ENCODE measurements at places on chromosomes 7 and 10.

DNA sequence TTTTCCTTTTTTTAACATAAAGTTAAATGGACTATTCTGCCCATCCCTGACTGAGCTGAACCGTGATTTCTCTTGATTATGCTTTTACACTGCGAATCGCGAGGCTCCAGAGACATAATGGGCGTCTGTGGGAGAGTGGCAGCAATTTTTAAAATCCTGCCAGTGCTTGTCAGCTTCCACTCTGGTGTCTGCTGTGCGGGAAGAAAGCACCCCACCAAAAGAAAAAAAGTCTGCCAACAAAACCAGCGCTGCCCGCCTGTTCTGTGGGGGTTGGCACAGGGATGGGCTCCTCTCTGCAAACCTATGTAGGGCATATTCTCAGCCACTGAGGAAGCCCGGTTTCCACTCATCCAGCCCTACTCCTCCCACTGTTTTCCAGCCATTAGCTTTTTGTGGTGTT, 592.3 kb upstream of the GALNT17 start:
- no peak for DNase-seq

- no peak for DNase-seq
These were observed 41.0 kb upstream of the CHST15 start for GRCh38 chr10:124134251-124134893.

GRCh38 chr7:44489955-44490350, 505 bp downstream of the NUDCD3 start:
- DNase-seq = no peak

DNA sequence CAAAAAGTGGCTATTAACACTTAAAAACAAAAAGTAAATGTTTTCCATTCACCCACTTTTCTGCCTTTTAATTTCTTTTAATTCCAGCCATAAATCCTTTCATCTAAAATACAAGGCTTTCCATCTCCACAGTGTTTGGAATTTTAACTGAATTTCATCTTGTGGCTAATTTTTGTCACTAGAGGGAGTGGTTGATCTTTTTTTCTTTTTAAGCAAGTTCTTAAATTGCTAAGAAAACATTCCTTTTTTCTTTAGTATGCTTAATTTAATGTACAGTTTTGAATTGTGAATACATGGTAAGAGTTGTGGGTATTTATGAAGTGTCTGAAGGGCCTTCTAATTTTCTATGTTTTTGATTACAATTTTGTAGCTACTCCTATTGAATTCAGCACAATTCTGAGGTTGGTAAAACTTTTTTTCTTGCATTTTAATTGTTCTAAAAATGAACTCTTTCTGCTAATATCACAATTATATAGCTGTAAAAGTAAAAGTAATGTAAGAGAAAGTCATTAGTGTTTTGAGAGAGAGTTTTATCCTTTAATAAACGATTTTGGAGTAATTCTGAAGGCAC, 54.9 kb upstream of the ANK3 start:
- DNase-seq = no peak

- no peak for DNase-seq
These were observed 103.2 kb downstream of the DYNC1I1 start for GRCh38 chr7:95875519-95875918.

GRCh38 chr7:102935450-102936115, 22.8 kb downstream of the LRRC17 start:
- DNase-seq = no peak

DNA sequence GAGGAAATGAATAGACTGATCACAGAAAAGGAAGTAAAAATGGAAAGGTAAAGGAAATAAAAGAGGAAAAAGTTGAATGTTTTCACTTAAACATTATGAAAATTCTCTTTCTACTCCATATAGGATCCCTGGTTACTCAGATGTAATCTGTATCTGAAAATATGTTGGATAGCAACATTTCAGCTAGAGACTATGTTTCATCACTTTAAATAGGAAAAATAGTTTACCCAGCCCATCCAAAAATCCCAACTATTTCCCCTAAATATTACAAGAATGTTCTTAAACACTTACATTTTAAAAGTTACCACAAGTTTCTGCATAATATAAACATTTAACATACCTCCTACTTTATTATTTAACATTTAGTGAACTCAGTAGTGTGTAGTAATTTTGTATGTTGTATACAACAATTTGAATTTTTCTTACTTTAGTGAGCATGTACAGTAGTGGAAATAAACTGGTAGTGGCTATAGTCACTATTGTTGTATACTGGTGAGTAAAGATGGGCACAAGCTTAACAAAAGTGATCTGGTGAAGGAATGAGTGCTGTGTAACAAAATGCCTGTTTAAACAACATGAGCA, 27.1 kb downstream of the SLF2 start:
- DNase-seq = no peak

DNA sequence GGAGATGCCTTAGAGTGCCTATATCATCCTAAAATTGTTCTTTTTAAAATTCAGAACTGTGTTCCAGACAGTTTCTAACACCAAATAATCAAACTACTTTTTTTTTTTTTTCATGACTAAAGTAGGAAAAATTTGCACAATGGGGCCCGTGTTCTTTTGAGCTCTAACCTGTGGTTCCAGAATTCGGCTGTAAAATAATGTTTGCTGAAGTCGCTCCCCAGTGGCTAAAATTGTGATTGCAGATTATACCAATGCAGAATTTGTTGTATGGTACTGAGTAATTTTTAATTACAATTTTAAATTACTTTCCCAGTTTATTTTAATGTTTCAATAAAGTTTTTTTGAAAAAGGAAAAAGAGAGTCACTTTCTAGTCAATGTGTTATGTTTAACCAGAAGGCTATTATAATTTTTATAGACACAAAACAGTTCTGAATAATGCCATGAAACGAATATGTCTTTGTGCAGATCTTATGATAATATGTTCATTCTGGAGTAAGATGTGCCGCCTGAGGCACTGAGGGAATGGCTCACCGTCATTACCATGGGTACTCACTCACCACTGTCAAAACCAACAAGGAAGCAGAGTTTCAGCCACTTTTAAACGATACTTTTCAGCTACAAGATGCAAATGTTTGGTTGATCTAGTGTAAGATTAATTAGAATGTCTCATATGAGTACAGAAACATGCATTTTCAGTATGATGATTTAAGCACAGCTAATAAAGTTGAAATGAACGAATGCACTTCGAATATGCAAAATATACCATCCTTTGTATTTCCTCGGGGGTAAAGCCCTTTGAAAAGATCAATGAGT, 173.6 kb downstream of the PRKCQ start:
- no peak for DNase-seq

GRCh38 chr10:125012851-125013528, 71.1 kb downstream of the ZRANB1 start:
- no peak for DNase-seq

GRCh38 chr10:65204999-65205398, 1683.8 kb downstream of the REEP3 start:
- no peak for DNase-seq

GRCh38 chr7:159042581-159043101, 102.0 kb downstream of the VIPR2 start:
- no peak for DNase-seq

DNA sequence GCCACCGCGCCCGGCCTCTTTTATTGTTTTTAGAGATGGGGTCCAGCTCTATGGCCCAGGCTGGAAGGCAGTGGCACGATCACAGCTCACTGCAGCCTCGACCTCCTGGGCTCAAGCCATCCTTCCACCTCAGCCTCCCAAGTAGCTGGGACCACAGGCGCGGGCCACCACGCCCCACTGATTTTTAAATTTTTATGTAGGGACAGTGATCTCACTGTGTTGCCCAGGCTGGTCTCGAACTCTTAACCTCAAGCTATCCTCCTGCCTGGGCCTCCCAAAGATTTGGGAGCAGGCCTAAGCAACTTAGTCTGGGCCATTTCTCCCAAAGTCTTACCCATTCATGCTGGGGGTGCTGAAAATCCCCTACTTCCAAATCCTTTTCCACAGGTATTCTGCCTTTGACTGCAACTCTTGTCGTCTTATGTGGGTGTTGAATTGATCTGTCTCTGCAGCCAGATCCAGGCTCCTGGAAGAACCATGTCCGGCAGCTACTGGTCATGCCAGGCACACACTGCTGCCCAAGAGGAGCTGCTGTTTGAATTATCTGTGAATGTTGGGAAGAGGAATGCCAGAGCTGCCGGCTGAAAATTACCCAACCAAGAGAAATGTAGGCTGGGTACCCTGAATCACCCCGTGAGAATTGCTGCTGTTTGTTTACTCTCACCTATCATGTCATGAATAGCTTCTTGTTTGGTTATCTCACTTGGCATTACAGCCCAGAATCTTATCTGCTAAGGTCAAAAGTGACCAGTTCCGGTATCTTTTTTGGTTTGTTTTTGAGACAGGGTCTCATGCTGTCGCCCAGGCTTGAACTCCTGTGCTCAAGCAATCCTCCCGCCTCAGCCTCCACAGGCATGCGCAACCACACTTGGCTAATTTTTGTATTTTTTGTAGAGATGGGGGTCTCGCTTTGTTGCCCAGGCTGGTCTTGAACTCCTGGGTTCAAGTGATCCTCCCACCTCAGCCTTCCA, 1.1 kb downstream of the ZDHHC4 start:
- no peak for DNase-seq

GRCh38 chr7:51080622-51081269, 235.9 kb downstream of the COBL start:
- DNase-seq = peak; percentile 42

- DNase-seq = no peak
These were observed 57.1 kb upstream of the KCTD7 start for GRCh38 chr7:66571568-66571967.

- no peak for DNase-seq
These were observed 923.0 kb upstream of the CELF2 start for GRCh38 chr10:10094691-10095090.

DNA sequence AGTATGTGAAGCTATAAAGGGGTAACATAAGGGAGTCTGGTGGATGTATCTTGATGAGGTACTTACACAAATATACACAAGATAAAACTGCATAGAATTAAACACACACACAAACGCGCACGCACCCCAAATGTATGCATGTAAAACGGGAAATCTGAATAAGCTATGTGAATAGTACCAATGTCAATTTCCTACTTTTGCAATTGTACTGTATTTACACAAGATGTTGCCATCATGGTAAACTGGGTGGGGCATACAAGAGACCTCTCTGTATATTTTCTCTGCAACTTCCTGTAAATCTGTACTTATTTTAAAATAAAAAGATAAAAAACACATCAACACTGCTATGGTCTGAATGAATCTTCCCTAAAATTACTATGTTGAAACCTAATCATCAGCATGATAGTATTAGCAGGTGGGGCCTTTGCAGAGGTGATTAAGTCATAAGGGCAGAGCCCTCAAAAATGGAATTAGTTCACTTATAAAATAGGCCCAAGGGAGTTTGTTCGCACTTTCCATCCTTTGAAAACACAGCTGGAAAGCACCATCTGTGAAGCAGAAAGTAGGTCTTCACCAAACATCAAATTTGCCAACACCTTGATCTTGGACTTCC, 30.1 kb downstream of the TPK1 start:
- DNase-seq = no peak

GRCh38 chr7:92808006-92808405, 28.4 kb downstream of the CDK6 start:
- DNase-seq = no peak

DNA sequence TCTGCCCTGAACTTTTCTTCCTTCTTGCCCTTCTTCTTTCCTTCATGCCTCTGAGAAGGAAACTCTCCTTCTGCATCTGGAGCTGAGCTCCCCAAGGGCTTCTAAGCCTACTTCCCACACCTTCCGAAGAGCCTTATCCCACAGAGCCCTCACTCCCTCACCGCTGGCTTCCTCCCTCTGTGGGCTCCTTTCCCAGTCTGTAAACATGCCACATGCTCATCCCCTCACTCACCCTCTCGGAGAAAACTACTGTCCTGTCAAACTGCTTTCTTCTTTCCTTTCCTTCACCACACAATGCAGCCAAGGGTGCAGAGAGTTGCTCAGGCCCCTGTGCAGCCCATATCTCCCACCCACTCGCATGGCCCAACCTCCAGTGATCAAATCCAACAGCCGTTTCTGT, 18.1 kb downstream of the ANKRD16 start:
- no peak for DNase-seq

DNA sequence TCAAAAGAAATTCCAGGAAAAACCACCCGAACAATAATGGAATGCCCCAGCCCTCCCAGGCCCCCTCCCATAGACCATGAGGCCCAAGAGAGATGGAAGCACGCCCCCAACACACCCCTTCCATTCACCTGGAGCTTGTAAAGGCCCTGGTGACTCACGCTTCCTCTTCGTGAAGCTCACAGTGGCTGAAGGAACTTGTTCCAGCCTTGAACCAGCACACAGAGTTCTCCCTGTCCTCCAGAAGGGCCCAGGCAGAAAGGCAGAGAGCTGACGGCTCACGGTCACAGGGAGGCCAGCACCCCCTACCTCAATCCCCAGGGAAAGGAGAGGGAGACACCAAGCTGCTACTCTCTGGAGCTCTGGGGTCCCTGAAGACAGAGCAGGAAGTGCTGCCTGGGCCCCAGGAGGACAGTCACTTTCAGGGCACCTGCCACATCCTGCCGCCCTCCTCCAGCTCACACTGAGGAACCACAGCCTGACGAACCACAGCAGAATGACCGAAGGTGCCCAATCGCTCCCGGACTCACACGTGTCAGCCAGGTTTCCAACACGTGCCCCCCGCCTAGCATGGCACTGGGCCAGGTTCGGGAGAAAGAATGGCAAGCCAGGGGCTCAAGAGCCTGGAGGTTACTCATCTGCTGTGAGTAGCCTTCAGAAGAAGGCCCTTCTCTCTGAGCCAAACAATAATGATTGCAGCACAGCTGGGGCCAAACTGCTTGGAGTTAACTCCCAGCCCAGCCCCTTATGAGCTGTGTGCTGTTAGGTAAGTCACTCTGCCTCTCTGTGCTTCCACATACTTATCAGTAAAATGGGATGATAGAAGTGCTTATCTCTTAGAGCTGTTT, 52.8 kb downstream of the DLG5 start:
- no peak for DNase-seq

DNA sequence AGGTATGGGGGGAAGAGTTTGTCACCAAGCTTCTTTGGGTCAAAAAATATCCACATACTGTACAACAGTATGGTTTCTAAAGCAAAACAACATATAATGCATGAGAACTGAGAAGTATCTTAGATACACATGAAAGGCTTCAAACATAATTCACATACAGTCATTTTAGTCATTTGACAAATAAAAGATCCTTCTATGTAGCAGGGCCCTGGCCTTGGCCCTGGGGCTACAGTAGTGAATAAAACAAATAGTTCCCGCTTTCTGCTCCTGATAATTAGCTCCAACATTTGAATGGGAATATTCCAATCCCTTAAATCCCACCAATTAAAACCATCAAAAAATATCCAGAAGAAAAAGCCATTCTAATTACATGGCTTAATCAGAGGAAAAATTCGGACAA, 51.3 kb downstream of the MALSU1 start:
- DNase-seq = no peak

GRCh38 chr7:34848670-34849069, 188.6 kb downstream of the DPY19L1 start:
- no peak for DNase-seq

DNA sequence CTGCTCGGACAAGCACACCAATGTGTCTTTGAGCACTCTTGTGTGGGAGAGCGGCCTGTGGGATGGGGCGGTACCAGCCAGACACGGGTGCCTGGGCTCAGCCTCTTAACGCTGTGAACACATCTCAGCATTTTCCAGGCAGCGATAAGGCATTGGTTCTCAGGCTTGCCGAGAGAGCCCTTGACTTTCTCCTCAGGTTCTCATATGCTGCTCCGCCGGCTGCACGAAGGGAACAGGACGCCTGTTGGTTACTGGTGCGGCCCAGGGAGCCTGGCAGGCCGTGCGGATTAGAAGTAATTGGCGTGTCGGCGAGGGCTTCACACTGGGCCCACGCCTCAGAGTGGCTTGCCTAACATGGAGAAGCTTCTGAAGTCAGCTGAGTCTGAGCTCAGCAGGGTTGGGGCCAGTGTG, 456.7 kb upstream of the FOXK1 start:
- no peak for DNase-seq
